H7 (cell line): ENCODE measurements at places on chromosomes 13 and 19.

DNA sequence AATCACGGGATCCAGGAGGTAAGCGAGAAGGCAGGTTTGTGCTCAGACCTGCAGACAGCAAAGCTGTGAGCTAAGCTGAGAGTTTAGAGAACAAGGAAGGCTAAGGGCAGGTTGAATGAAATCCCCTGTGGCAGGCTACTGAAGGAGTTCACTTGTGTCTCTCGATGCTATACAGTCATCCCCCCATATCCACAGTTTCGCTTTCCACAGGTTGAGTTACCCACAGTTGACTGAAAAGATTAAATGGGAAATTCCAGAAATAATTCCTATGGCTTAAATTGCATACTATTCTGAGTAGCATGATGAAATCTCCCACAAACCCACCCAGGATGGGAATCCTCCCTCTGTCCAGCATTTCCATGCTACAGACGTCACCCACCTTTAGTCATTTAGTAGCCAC, 49.6 kb downstream of the ABCC4 start:
- no peak for DNase-seq

DNA sequence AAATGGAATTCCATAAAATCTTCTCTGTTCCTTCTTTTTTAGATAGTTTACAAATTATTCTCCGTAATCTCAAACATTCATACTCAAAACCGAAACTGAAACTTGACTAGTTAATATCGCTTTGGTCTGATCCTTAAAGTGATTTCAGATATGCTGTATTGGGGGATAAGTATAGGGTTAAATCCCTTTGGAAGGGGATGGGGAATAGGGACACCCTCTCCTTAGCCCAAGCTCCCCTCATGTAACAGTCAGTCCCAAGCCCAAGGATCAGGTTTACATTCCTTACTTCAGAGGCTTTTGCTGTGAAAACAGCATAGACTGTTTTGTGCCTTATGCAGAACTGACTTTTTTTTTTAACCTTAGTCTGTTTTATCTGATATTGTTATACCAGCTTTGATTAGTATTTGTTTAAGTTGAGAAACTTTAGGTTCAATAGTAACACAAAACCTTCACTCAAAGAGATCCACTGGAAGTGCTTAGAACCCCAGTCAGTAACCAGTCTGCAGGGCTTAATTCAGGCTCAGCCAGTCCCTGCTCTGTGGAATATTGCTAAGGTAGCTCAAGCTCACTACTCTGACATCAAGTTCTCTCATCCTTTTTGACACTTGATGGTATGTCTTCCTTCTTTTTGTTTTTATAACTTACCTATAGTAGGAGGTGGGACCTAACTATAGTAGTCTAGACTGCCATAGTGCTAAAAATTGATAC, 10.5 kb downstream of the CDADC1 start:
- no peak for DNase-seq

DNA sequence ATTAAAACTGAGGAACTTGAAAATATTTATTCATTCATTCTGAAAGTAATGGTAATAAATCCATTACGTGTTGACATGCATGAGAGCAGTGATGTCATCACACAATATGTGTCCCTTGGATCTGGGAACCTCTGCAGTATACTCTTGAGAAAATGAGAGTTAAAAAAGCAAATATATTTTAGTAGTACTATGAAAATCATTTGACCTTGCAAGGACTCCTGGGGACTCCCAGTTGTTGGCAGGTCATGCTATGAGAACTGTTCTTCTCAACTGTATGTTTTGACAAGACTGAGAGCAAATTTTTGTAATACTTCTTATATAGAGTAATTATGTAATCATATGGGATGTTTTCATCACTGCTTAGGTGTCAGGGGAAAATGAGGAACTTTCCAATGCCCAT, 249.4 kb downstream of the PCCA start:
- DNase-seq: no peak

- DNase-seq: no peak
These were observed 58.8 kb upstream of the UBL3 start for GRCh38 chr13:29909081-29909730.

- DNase-seq: peak; percentile 49
These were observed 46.8 kb downstream of the COG3 start for GRCh38 chr13:45511310-45512097.

GRCh38 chr13:46086421-46086922, 18.4 kb downstream of the CPB2 start:
- no peak for DNase-seq

DNA sequence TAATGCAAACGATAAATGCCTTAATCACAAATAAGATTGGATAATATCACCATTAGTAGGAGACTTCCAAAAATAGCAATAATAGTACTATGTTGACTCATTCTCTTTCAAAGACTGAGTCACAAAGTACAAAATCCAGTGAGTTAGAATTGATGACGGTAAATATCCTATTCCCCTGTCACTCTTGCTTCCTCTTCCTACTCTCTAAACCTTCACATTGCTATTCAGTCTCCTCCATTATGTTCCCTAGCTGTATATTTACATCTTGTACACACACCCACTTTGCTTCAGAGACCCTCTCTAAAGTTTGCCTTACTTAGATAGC, 26.3 kb upstream of the INTS6 start:
- no peak for DNase-seq

- peak; percentile 34 for DNase-seq
These were observed 2.5 kb downstream of the FTL start for GRCh38 chr19:48967346-48968178.
